ENCODE measurements at places on chromosomes 13 and 19.

DNA sequence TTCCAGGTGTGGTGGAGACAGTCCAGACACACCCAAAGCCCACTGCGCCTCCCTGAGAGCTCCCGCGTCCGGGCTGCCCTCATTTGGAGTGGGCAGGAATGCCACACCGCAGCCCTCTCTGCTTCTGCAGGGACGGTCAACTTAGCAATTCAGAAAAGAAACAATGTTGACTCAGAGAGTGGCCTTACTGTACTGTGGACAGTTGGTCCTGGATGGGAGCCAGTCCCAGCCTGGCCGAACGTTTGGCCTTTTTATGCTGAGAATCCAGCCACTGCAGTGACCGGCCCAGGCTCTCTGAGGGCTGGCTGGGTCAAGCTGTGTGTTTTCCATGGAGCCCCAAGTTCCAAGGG lies 7.2 kb downstream of the GAS6 start:
- no peak for DNase-seq

DNA sequence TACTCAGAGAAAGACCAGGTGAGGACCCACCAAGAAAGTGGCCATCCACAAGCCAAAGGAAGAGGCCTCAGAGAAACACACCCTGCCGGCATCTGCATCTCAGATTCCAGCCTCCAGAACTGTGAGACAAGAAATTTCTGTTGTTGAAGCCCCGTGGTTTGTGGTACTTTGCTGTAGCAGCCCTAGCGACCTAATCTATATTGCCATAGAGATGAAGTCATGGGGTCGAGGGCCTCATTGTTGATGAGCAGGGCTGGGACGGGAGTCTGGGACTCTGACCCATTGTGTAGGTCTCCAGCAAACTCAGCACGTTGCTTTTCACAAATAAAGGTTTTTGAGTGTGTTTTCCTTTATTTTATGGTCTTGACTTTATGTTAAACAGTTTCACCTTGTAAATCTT lies 174.9 kb downstream of the TNFSF13B start:
- no peak for DNase-seq

- DNase-seq, result no peak
These were observed 94.8 kb downstream of the SOX1 start for GRCh38 chr13:112161521-112162301.

DNA sequence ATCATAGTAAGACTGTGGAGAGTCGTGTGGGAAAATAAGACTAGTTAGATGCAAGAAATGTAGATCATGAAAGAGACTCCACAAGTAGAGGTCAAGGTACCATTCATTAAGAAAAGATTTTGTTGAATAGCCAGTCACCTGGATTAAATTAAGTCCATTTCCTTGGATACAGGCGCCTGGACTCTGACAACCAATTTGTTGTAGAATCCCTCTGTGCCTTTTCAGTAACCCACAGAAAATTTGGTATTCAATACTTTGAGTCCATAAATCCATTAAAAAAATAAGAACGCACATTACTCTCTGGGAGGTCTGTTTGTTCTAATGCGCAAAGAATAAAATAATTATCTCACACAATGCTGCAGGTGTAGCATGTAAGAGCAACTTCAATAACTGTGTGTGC lies 469.4 kb downstream of the KLF12 start:
- DNase-seq, result no peak

GRCh38 chr13:43988302-43988701 lies 108.6 kb downstream of the LACC1 start:
- no peak for DNase-seq

- no peak for DNase-seq
These were observed 1.8 kb downstream of the RPS19 start for GRCh38 chr19:41861846-41862245.

- no peak for DNase-seq
These were observed 859.3 kb upstream of the KLHL1 start for GRCh38 chr13:70967564-70967963.

DNA sequence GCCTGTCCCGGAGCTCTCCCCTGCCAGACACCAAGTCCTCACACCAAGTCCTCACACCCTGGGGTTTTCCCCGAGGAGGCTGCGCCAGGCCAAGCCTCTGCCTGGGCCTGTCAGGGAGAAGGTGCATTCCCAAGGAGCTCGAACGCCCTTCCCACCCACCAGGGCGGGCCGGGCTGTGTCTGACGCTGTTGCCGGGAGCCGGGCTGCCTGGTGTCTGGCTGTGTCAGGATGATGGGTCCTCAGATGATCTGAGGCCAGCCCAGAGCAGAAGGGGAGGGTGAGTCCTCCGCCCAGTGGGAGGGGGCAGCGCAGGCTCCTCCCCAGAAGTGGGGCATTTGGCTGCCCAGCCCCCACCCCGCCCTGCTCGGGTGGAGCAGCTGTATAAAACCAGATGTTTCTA lies 2.3 kb upstream of the HAS1 start:
- no peak for DNase-seq

DNA sequence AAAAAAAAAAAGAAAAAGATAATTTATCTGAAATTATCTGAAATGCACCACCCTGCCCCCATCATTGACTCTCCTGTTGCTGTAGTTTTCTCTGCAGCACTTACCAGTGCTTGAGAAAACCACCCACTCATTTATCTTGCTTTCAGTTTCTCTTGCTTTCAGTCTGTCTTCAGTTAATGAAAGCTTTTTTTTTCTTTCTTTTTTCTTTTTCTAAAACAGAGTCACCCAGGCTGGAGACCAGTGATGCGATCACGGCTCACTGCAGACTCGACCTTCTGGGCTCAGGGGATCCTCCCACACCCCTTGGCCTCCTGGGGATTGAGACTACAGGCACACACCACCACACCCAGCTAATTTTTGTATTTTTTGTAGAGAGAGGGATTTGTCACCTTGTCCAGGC lies 4.3 kb upstream of the ACP5 start:
- DNase-seq, result peak; percentile 46

DNA sequence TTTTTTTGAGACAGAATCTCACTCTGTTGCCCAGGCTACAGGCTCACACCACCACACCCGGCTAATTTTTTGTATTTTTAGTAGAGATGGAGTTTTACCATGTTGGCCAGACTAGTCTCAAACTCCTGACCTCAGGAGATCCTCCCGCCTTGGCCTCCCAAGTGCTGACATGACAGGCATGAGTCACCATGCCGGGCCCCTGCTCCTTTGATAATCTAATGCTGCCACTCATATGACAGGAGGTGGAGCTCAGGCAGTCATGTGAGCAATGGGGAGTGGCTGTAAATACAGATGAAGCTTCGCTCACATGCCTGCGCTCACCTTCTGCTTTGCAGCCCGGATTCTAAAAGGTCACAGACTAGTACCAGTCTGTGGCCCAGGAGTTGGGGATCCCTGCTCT lies 25.1 kb downstream of the ARHGEF18 start:
- DNase-seq, result no peak

GRCh38 chr13:25778365-25778764 lies 273.5 kb downstream of the SHISA2 start:
- DNase-seq, result no peak

Measured in CD4-positive, alpha-beta T cell treated with Interleukin-15 for 4 hours (primary cell).